ENCODE measurements at places on chromosomes 3 and 15.

- no peak for DNase-seq
These were observed 36.7 kb downstream of the VGLL3 start for GRCh38 chr3:86954226-86954625.

DNA sequence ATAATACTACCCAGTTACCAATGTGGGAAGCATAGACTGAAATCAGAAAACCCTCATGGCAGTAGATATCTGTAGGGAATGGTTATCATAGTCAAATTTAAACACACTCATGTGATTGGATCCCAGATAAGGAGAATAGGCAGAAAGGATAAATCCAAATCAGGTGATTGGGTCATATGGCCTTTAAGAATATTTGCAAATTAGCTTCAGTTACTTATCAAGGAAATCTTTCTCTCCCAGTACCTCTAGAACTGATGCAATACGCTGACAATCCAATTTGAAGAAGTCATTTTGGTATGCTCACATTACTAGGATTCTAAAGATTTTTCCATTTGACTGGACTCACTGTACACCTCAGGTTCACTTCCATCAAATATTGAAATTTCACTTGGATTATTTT lies 87.7 kb upstream of the MNS1 start:
- no peak for DNase-seq

- no peak for DNase-seq
These were observed 52.4 kb downstream of the SUCNR1 start for GRCh38 chr3:151925876-151926275.

DNA sequence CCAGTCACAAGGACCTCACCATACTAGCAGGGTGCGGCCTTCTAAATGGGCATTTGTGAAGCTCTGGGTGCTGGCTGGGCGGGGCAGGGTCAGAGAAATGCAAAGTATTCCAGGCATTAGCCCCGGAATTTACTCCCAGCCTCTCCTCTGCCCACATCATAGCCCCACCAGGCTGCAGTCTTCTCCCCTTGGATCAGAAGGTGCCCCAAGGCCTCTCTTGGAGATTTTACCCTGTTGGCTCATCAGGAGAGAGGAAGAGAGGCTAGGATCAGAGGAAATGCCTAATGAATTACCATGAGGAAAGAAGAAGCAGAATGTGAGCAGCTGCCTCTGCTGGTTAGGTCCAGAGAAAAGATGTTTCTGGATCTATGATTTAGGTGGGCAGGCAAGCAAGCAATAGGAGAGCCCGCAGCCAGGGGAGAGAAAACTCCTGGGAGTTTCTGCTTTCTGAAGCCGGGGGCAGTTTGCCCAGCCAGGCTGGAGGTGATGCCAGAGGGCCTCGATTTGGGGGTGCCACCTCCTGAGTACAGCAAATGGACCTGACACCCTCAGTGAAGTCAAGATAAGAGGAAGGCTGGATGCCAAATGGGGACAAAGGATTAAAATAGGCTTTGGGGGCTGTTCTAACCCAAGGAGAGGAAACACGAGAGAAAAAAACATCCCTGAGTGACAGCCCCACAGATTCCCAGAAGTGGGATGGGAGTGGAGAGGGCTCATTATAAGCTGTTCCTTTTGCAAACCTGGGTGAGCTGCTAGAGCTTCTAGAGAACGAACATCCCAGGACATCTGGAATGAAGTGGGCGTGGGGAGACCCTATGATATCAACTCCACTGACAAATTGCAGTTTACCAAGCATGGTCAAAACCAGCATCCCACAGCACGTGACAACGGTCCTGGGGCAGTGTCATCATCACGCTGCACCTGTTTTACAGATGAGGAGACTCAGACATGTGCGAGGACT lies 65.4 kb downstream of the BDH1 start:
- no peak for DNase-seq

DNA sequence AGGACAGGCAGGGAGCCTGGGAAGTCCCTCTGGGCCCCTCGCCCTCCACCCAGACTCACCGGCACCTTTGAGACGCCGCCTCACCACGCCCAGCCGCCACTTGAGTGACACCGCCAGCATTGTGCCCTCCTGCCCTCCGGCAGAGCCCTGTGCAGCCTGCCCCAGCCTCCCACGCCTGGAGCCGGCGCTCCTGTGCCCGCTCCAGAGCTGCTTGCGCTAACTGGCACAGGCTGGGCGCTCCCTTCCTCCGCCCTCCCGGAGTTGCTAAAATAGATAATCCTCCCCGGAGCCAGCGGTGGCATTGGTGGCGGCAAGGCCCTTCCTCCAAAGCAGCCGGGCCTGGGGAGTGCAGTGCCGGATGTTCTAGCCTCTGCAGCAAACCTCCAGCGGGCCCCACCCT lies 15.7 kb upstream of the GRIP2 start:
- no peak for DNase-seq

DNA sequence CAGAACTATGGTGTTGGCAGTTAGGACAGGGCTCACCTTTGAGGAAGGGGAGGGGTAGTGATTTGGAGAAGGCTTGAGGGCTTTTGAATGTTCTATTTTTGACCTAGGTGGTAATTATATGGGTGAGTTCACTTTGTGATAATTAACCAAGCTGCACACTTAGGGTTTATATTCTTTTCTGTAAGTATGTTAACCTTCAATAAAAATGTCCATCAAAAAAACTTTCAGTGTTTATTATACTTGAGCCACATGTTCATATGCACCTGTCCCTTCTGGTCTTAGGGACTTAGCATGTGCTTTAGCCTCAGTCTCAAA lies 28.4 kb downstream of the PDE8A start:
- DNase-seq = no peak

GRCh38 chr3:111588527-111588926 lies 6.6 kb downstream of the ZBED2 start:
- no peak for DNase-seq

DNA sequence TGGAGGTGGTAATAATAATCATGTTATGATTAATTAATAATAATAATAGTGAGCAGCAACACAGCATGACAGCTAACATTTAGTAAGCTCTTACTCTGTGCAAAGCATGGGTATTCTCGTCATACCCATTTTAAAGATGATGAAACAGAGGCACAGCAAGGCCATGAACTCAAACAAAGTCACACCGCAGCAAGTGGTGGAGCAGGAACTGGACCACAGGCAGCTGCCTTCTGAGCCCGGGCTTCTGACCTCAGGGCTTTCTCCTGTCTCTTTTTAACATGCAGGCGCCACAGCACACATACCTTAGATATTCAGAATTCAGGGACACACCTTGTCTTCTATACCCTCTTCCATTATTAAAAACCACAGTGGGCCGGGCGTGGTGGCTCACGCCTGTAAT lies 50.7 kb upstream of the SPATA12 start:
- no peak for DNase-seq

GRCh38 chr15:39181056-39181747 lies 399.7 kb upstream of the THBS1 start:
- DNase-seq = no peak

DNA sequence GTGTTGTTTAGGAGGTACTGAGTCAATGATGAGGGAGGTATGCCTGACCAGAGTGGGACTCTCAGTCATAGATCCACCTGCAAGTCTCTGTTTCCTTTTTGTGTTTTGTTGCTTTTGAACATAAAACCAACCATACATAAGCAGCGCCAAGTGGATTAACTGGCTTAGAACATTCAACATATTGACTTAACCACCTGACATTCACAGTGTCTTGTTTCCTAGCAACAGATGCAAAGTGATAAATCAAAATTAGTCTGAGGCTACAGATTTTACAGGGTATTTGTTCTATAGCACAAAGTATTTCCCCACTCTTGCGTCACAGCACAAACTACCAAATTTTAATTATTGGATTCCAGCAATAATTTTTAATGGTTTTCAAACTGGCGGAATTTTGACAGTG lies 283.8 kb downstream of the BBX start:
- DNase-seq = no peak

DNA sequence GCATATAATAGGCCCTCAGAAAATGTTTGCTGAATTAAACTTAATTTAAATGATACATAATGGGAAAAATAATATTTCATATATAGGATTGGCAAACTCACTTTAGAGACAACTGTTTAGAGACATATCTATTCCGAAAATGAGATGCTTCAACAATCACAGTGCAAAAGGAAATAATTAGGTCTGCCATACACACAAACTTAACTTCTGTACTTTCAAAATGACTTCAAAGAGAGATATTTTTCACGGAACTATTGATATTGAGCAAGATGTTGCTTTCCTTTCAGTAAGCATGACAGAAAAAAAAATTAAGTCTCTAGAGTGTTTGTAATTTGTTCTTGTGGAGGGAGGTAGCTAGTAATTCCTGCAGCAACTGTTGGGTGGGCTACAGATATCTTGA lies 769.5 kb downstream of the TUSC7 start:
- no peak for DNase-seq

DNA sequence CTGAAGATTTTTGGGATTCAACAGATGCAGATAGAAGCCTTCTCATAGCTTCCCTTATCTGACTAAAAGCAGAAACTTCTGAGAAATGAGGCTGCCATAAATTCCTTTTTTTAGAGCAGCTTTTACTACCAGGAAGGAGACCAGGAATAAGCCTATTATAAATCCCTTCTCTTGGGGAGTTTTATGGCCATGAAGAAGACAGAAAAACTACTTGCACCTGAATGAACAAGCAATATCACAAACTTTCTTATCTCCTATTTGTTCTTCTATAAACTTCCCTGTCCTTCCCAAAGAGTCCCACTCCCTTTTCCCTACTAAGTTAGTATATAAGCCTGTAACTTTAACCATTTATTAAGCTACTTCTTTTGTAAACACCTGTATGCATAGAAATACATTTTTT lies 603.1 kb downstream of the NSUN3 start:
- no peak for DNase-seq

GRCh38 chr3:141242377-141243092 lies 10.9 kb downstream of the PXYLP1 start:
- no peak for DNase-seq

DNA sequence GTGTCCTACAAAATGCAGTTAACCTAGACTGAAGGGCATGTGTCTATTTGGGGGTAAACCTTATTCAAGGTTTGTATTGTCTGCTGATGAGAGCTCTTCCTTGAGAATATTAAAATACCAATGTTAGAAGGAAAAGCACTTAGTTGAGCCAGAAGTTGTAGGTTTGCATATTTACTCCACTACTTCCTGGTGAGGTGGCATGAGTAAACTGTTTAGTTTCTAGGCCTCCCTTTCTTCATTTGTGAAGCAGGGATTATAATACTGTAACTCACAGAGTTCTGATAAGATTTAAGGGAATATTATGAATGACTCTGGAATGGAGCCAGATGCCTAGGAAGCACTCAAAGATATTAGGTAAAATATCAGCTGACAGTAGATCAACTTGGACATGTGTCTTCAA lies 46.7 kb downstream of the CD200R1L start:
- no peak for DNase-seq

- no peak for DNase-seq
These were observed 71.3 kb downstream of the TMCC1 start for GRCh38 chr3:129822241-129822640.

- DNase-seq = no peak
These were observed 87.6 kb downstream of the NR2F2 start for GRCh38 chr15:96418146-96418545.

DNA sequence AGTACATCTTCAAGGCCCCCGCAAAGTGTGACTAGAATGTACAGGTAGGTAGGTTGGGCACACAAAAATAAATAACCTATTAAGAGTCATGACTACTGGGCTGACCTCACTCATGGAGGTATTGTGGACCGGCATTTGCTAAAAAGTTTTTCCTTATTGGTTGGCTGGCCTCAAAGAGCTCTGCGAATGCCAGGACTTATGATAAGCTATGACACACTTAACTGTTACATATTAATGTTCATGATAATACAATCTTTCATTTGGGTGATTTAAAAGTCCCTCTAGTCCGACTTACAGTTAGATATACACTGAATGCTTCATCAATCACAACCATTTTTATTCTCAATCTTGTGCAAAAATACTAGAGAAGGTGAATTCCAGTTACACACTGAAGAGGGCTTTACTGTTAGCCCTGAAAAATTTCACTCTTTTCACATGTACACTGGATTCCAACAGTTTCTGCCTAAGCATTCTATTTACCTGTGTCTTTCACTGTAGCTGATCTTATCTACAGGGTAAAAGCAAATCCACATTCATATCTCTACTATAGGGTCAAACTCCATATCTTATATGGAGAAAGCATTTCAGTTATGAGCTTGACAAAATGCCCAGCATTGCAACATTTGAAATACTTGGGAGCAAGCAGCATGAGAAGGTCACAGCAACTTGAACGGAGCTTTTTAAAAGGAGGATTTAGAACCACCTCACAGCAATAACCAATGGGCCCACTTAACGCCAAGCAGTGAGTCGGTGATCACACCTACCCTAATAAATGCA lies 329.1 kb downstream of the FOXP1 start:
- DNase-seq = no peak

DNA sequence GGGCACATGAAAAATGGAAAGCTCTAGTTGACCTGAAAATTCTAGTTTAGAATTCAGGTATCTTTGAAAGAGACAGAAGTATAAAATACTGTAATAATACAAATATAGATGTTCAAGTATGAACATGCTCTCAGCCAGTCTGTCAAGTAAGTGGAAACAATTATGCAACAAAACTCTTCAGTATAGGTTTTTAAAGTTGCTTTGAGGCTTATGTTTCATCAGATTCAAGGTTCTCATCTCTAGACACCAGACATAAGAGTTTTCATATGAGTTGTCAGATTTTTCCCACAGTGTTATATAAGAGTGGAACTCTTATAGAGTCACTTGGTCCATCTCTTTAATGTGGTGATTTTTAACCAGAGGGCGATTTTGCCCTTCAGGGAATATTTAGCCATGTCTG lies 22.0 kb downstream of the CMSS1 start:
- no peak for DNase-seq

GRCh38 chr15:90451053-90451850 lies 63.2 kb downstream of the IQGAP1 start:
- no peak for DNase-seq

GRCh38 chr3:53554559-53555067 lies 60.2 kb downstream of the CACNA1D start:
- no peak for DNase-seq

DNA sequence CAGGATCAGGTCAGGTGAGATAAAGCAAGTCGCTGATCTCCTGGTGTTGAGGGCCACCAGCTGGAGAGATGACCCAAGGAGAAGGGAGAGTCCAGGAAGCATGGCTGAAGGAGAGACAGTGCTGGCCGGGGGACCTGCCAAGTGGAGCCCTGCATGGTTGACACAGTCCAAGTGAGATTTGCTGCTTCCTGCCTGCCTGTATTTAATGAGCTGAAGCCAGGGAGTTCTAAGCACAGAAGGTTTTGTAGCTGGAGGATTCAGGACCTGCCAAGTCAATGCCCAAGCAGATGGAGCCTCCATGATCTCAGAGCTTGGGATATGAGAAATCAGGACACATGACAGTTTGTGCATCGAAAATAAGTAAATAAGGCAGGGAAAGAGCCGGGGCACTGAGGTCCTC lies 125.6 kb downstream of the SRGAP3 start:
- no peak for DNase-seq

GRCh38 chr3:154022606-154023005 lies 98.6 kb upstream of the ARHGEF26 start:
- DNase-seq = no peak

- DNase-seq = peak; percentile 71
These were observed at the start of gene DAPK2 for GRCh38 chr15:64046421-64047153. Gene DAPK2 (minus strand): TSS chr15:64046485. CDS start chr15:64040261, 6,224 bp downstream.

GRCh38 chr3:15361494-15362214 lies 29.3 kb upstream of the SH3BP5 start:
- peak; percentile 26 for DNase-seq
